DMS153 (cell line): ENCODE measurements at places on chromosomes 6 and 20.

GRCh38 chr6:163494279-163494727, 79.8 kb downstream of the QKI start:
- no peak for DNase-seq

DNA sequence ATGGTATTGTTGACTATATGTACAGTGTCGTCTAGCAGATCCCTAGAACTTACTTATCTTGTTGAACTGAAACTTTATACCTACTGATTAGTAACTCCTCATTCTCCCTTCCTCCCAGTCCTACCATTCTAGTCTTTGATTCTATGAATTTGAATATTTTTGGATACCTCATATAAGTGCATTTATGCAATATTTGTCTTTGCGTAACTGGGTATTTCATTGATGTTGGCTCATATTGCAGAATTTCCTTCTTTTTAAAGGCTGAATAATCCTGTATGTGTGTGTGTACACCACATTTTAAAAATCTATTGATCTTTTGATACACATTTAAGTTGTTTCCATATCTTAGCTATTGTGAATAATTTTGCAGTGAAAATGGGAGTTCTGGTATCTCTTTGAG, 119.9 kb downstream of the SOX4 start:
- DNase-seq: no peak

GRCh38 chr6:27863962-27864905, 48.0 kb downstream of the OR2B2 start:
- no peak for DNase-seq

GRCh38 chr6:134196568-134197193, 121.2 kb downstream of the SGK1 start:
- DNase-seq: no peak

- DNase-seq: no peak
Observed at GRCh38 chr6:61586934-61587537, 699.0 kb downstream of the KHDRBS2 start.

DNA sequence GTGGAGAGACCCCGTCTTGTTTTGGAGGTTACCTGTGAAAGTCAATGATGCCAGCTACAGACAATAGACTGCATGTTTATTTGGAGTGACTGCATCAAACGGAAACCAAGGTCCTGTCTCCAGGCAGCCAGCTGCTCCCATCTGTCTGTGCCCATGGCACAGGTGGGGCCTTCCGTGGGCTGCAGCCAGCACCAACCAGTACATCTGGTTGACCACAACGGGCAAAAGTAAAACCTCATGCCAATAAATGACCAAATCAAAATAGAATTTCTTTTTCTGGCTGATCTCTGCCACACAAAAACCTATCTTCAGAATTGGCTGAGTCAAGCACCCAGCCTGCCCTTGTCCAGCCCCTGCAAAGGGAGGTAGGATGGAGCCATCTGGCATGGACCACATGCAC, 33.5 kb downstream of the DLL1 start:
- no peak for DNase-seq
